ENCODE measurements at places on chromosomes 16 and 17.
A peak's percentile ranks its signal among the peaks of the same experiment; 100 is the strongest.

DNA sequence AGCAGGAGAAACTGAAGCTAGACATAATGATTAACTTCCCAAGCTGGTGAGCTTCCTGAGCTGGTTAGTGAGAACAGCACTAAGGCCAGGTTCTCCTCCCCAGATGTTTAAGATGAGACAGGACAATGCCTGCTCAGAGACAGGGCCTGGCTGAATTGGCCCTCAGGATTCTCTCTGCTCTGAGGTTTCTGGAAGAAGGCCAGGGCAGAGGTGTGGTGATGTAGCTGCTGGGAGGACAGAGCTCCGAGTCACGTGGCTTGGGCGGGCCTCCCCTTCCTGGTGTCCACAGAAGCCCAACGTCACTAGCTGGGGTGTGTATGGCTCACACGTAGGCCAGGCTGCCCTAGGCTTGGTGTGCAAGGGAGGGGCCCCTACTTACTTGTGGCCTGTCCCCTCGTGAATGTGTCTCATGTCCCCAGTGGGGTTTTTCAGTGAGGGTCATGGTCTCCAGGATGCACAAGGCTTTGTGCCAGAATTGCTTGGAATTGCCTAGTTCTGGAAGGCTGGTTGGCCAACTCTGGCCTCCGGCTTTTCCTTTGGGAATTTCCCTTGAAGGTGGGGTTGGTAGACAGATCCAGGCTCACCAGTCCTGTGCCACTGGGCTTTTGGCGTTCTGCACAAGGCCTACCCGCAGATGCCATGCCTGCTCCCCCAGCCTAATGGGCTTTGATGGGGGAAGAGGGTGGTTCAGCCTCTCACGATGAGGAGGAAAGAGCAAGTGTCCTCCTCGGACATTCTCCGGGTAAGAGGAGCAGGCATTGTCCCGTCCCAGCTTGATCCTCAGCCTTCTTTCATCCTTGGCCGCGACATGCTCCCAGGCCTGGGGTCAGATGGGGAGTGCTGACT, 3.4 kb downstream of the NOD2 start:
- peak; percentile 72 for DNase-seq

DNA sequence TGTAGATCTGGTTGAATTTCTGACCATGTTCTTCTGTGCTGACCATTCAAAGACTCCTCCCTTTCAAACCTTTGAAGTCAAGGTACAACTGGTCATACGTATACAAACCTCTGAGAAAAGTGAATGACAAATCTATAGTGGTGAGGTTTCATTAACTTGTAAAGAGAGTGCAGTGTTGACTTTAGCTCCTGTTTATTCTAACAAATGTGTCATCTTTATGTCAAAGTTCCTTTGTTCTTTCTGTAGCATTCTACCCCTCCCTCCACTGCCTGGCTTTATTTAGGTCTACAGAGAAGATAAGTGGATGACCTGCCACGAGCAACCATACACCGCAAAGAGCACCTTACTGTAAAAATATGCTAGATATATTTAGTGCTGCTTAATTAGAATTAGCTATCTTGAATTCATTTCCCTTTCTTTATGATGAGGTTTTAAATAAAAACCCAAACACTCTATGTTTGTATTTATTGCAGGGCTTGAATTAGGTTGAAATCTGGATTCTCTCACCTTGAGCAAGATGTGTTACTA, 520.0 kb upstream of the CDH11 start:
- no peak for DNase-seq

- DNase-seq = no peak
Observed at GRCh38 chr16:70689035-70689969, 3.4 kb upstream of the MTSS2 start.

DNA sequence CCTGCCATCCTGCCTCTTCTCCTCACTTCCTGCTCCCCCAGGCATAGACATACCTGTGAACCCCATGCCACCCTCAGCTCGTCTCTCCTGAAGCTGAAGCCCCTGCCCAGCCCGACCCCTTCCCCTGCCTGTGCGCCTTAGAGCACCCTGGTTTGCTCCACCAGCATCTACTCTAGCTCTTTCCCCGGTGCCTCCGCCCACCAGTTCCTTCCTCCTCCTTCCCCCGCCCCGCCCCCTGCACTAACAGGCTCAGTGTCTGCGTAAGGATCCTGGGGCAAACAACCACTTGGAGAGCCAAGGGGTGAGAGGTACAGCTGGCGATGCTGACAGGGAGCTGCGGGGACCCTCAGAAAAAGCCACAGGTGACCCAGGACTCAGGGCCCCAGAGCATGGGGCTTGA, 1.9 kb downstream of the GPR142 start:
- DNase-seq = peak; percentile 86

DNA sequence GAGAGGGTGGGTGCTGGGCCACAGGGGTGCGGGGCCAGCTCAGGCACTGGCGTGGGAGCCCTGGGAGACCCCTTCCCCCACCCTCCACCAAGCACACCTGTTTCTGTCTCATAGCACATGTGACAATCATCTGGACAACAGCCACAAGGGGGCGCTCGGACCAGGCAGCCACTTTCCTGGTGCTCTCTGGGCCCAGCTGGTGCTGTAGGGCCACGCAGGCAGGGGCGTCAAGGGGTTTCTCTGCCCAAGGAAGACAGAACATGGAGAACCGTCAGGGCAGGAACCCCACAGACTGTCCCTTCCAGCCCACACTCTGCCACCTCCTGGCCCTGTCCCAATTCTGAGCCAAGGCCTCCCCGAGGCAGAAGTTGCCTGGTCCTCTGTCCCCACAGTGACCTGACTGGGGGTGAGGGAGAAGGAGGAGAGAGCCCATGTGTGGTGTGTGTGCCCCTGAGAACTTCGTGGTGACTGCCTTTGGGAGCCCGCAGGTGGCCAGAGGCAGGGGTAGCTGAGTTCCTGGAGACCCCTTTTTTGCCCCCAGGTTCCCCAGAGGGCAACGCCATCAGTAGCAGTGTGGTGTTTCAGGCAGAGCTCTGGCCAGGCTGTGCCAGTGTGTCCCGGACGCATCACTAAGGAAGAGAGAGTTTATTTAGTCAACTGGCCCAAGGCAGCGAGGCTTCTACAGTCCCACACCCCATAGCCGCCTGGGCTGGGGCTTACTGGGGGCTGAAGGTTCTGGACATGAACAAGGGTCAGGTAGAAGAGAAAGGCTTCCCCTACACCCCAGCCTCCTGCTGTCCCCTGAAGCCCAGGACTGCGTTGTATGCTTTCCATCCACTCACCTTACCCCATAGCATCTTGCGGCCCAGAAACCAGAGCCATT, 3.1 kb upstream of the SETD6 start:
- peak; percentile 95 for DNase-seq

- DNase-seq = no peak
Observed at GRCh38 chr16:4641895-4642294, 17.3 kb downstream of the MGRN1 start.

DNA sequence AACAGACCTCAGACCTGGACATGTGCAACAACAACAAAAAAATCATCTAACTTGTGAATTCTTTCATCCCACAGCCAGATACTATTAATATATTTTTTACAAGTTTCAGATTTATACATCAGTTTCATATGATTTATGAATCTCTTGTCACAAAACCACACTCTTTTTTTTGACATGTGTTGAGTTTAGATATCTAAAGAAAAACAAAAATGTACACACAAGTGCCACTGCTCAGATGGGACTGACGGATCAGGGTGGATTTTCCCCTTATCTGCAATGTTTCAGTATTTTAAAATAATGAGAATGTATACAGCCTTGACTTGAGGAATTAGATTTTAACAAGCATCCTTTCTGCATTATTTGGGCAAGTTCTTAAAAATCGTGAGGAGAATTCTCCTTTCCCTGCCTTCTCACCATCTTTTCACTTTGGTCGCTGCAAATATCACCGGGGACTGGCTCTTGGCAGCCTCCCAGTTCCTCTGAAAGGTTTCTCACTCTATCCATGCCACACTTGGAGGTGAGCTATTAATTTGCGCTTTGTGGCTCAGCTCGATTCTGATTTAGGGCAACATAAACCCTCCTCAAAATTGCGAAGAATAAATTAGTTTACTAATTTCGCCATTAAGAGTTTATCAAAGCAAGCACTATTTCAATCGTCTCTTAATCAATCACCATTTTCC, 225.7 kb downstream of the XYLT1 start:
- DNase-seq = no peak

DNA sequence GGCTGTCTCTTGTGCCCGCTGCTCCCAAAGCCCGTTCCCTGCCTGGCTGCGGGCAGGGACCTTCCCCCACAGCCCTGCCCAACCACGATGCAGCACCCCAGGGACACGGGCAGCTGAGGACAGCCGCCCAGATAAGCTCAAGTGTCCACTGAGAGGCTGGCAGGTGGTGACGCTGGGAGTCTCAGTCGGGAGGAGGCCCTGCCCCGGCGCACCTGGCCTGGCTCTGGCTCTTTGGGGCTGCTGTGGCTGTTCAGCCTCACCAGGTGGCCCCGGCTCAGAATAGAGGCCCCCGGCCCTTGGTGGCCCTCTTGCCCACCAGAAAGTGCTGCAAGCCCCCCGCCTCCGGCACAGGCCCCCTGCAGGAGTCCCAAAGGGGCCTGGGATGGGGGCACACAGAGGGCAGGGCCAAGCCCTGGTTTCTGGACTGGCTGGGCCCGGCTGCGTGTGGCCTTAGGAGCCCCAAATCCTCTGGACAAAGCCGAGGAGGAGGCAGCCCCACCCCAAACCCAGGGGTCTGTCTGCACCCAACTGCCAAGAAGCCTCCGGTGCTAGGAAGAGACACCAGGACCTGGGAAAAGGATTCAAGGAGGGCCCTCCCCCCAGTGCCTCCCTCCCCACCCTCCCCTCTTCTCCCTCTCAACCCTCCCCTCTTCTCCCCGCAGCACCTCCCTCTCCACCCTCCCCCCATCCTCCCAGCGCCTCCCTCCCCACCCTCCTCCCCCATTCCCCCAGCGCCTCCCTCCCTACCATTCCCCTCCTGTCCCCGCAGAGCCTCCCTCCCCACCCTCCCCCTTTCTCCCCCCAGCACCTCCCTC, 5.3 kb downstream of the NTHL1 start:
- DNase-seq = no peak

- no peak for DNase-seq
Observed at GRCh38 chr16:67245674-67246080, 1.6 kb downstream of the FHOD1 start.

- DNase-seq = no peak
Observed at GRCh38 chr16:62602790-62603189, 566.6 kb upstream of the CDH8 start.

- no peak for DNase-seq
Observed at GRCh38 chr17:68957944-68958343, 2.8 kb upstream of the ABCA8 start.
